CD8-positive, alpha-beta T cell (primary cell): ENCODE measurements at places on chromosomes 2 and 18.

DNA sequence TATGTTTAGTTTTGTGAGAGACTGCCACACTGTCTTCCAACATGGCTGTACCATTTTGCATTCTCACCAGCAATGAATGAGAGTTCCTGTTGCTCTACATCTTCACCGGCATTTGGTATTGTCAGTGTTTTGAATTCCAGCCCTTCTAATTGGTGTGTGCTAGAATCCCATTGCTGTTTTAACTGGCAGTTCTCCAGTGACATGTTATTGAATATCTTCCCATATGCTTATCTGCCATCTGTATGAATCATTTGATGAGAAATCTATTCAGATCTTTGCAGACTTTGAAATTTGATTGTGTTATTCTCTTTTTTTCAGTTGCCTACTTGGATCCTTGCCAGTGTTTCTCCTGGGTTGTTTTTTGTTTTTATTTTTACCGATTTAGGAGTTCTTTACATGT is 99.0 kb downstream of the SNTG2 start:
- no peak for DNase-seq

DNA sequence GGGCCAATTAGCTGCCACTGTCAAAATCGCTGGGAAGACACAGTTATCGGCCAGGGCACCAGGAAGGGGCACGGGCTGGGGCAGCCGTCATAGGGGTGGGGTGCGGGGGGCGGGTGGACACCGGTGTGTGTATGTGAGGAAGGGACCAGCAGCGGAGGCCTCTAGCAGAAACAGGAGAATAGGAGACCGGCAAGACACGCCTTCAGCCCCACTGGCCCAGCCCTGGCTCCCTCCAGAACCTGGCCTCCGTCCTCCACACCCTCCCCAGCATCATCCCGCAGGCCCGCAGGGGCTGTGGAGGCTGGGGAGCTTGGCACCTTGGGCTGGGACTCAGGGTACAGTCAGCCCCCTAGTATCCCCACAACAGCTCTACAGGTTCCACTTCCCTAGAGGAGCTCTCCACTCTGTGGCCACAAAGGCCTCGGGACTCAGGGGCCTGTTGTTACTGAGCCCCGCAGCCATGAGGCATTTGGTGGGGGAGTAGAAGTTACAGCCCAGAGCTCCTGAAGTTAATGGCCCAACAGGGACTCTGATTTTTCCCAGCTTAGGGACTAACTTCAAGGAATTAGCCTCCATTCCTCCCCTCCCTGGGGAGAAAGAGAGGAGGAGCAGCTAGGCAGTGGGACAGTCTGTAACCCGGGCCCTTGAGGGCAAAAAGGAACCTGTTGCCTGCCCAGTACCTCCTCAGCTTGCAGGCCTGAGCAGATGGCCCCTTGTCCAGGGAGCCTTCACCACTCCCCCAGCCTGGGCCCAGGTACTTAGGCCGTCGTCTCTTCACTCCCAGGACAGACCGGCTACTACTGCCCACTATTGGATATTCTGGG is 19.9 kb downstream of the SH2D6 start:
- DNase-seq, result no peak

GRCh38 chr2:23772056-23772455 is 154.9 kb downstream of the ATAD2B start:
- DNase-seq, result no peak

- no peak for DNase-seq
Measured at GRCh38 chr2:126307740-126308139, 348.2 kb upstream of the GYPC start.

DNA sequence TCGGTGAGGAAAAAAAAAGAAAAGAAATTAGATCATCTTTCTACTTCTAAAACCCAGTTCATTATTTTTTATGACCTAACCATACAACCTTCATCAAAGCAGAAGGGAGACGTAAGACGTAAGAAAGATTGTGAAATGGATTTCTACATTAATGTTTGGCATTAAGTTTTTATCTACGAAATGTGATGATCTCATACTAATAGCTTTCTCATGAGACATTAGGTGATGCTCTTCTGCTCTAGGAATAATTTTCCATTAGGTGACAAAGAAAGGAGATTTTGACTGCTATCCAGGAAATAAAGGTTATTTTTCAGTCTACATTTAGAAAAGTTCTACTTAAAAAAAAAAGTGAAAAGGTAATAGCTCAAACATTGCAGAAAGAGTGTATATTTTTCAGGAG is 748.6 kb downstream of the ERBB4 start:
- DNase-seq, result no peak

- DNase-seq, result no peak
Measured at GRCh38 chr2:69997015-69997830, 35.8 kb upstream of the ASPRV1 start.

GRCh38 chr2:123715467-123715982 is 309.6 kb upstream of the CNTNAP5 start:
- DNase-seq, result no peak

- no peak for DNase-seq
Measured at GRCh38 chr2:54879032-54879431, 155.6 kb downstream of the EML6 start.

DNA sequence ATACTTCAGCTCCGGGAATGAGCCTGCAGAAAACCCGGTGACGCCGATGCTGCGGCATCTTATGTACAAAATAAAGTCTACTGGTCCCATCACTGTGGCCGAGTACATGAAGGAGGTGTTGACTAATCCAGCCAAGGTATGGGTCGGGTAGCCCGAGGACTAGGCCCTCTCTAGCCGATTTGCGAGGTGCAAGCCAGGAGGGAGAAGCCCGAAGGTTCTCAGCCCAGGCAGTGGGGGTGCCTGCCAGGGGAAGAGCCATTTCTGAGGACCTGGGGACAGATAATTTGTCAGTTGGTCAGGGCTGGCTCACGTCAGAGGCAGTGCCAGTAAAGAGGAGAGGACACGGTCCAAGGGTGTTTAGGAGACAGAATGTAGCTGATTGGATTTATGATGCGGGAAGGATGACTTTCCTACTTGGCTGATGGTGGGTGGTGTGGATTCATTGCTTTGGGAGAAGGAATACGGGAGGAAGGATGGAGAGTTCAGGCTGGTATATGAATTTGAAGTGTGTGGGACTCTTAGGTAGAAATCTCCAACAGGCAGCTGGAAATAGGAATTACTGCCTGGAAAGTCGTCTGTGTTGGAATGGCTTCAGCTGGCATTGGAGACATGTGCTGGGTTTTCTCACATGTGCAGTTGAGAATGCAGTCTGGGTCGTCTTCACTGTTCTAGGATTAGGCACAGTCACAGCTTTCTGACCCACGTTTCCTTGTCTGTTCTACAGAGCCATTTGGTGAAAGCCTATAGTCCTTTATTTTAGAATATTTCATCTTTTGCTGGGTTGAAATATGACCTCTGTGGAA is 874 bp downstream of the NDUFAF7 start:
- no peak for DNase-seq

GRCh38 chr2:232776435-232776834 is at the start of gene KCNJ13:
KCNJ13 (minus strand) TSS chr2:232776565; CDS start chr2:232771362, 5,203 bp downstream.
- DNase-seq, result no peak

- peak; percentile 64 for DNase-seq
Measured at GRCh38 chr2:13006829-13007717, 290.3 kb downstream of the TRIB2 start.

DNA sequence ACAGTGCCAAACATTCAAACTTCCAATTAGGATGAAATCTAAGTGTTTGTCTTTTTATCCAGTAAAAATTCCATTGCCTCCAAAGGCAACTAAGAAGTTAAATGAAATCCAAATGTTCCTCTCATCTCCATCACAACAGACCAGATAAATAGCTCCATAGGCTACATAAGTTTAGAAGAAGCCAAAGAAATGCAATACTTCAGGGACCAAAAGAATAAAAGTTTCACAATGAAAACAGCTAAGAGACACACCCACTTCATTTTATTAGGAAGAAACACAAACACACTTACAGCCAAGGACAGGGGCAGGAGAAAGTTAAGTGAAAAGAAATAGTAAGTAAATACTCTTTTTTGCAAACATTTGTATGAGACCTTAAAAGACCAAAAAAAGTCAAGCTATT is 88.5 kb upstream of the CCDC150 start:
- DNase-seq, result no peak

GRCh38 chr18:1092228-1092627 is 187.6 kb downstream of the ADCYAP1 start:
- no peak for DNase-seq

DNA sequence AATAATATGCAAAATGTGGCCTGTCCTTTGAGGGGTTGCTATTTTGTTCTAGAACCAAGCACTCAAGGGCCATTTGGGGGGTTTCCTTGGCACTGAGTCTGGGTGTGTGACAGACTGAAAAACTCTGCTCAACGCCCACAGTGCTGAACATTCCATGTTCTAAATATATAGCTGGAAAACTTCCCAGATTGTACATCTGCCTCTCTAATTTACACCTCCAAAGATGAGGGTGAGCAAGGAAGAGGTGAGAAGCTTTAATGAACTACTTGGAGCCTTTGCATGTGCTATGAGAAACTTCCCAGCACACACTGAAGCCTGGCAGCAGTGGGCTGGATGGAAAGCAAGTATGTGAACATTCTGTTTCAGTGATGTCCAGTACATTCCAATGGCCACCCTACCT is 296.7 kb upstream of the KCNH7 start:
- no peak for DNase-seq

GRCh38 chr2:22110244-22110651 is 986.5 kb downstream of the TDRD15 start:
- no peak for DNase-seq

GRCh38 chr2:15298770-15299169 is 262.4 kb downstream of the NBAS start:
- DNase-seq, result no peak

GRCh38 chr18:79523736-79524180 is 128.0 kb downstream of the NFATC1 start:
- peak; percentile 89 for DNase-seq

DNA sequence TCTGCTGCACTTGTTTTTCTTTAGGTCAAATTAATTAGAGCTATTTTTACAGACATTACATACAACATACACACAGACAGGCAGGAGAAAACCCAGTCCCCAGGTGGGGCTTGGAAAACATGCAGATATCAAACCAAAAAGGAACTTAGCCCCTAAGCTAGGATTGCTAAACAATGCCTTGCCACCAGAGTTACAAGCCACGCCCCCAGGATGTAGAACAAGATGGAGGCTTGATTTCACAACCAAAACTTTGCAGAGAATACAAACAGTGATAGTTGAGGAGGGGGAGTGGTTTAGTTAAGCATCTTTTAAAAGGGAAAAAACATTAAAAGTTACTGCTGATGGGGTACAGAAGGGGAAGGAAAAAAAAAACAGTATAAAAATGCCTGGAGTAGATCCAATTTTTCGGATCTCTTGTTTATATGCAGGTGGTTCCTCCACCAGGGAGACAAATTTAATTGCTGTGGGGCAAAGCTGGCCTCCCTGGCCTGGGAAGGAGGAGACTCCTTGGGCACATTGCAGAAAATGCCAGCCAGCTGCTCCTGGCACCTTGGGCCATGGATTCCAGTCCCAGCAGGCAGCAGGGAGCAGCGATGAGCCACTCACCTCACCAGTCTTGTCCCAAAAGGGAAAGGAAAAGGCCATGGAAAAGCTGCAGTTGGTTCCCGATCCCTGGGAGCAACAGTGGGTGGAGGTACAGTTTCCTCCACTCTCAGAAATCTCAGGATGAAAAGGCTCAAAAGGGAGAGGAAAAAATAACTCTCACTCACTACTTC is 348.4 kb upstream of the REG3G start:
- no peak for DNase-seq

GRCh38 chr18:69495338-69495737 is 94.7 kb downstream of the DOK6 start:
- DNase-seq, result no peak

- no peak for DNase-seq
Measured at GRCh38 chr2:27838502-27838901, 51.7 kb downstream of the RBKS start.

GRCh38 chr2:86186431-86186830 is 8.8 kb downstream of the IMMT start:
- no peak for DNase-seq

DNA sequence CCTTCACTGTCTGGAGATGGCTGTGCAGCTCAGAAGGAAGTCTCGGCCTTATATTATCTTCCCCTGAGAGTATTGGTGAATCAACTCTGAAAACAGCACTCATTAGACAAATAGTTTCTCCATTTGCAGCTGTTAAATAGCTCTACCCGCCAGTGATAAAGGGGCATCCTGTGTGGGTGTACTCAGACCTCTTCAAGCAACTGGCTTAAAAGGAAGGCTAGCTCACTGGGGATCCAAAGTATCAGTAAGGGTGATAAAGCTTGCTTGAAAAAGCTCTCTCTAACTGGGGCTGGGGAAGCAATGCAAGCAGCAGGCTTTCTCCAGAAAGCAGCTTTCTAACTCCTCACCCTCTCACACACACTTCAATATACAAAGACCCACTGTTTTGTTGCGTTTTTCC is 64.9 kb upstream of the PSMD14 start:
- peak; percentile 10 for DNase-seq

- DNase-seq, result no peak
Measured at GRCh38 chr2:75525434-75526310, 35.1 kb downstream of the EVA1A start.

DNA sequence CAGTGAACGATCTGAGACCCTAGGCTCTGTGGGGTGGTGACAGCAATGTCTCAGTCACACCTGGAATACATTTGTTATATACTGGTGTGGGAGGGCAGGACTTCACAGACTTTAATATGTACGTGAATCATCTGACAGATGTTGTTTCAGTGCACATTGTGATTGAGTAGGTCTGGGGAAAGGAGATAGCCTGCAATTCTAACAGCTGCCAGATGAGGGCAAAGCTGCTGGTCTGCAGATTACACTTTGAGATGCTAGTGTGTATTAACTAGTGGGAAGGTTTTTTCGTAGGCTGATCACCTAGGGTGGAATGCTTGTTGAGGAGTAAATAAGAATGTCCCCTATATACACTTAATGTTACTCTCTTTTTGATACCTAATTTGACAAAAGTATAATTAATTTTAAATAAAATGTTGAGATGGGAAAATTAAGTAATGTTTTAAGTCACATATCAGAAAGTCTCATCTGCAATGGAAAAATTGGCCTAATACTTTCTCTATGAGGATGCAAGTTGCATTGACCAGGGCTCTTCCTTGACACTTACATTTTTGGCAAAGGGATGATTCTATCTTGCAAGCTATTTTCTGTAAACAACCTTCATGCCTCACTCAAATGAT is 496.9 kb upstream of the HNMT start:
- no peak for DNase-seq

- no peak for DNase-seq
Measured at GRCh38 chr2:200342235-200342634, 35.7 kb downstream of the SPATS2L start.

DNA sequence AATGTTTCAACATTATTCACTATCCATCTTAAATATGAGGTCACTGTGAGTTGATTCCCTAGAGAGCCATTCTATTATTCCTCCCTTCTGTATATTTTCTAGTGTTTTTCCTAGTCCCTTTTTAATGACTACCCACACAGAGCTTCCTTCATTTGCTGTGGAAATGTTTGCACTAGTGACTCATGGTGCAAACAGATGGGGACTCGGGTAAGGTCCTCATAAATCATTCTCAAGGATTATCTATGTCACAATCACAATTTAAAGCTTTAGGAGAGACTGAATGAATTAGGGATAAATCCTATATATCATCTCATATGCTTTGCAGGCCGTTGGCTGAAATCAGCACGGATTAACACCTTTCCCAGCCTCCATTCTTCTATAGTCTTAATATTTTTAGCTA is 159.6 kb downstream of the DCC start:
- DNase-seq, result no peak

GRCh38 chr2:12694990-12695774 is 21.6 kb upstream of the TRIB2 start:
- DNase-seq, result no peak

GRCh38 chr18:29652797-29653196 is 1389.7 kb downstream of the DSC3 start:
- DNase-seq, result no peak

GRCh38 chr18:40866968-40867367 is 1088.1 kb upstream of the PIK3C3 start:
- DNase-seq, result no peak

- no peak for DNase-seq
Measured at GRCh38 chr2:567865-568638, 109.2 kb downstream of the TMEM18 start.
